Skin of body (tissue), 3 donors: ENCODE measurements at places on chromosomes 1 and 21.

- DNase-seq = no peak
Observed at GRCh38 chr1:98387701-98388100, 273.8 kb upstream of the SNX7 start.

DNA sequence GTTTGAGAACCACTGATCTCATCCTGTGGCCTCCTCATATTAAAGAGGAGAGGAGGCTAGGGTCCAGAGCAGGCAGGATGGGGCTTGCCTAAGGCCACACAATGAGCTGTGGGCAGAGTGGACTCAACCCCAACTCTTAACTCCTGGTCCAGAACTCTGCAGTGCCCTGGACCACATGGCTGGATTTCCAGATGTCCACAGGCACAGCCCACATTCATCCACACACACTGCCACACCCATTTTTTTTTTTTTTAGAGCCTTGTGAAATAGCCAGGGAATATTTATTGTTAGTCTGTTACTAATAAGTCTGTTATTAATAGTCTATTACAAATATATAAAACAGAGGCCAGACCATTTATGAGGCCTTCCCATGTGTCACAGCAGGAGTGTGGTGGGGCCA is 192.2 kb downstream of the TRABD2B start:
- no peak for DNase-seq

DNA sequence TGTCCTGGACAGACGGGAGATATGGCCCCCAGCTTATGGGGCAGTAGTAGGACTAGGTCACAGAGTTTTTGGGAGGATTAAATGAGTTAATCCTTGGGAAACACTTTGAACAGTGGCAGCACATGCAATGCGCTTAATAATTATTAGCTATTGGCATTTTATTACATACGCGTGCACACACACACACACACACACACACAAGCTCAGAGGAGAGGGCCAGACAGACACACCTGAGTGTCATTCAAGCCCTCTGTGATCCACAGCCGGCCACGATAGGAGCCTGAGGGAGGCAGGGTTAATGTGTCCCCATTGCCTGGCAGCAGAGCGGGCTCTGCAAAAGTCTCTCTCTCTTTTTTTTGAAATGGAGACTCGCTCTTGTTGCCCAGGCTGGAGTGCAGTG is 37.9 kb downstream of the EPHA2 start:
- no peak for DNase-seq

DNA sequence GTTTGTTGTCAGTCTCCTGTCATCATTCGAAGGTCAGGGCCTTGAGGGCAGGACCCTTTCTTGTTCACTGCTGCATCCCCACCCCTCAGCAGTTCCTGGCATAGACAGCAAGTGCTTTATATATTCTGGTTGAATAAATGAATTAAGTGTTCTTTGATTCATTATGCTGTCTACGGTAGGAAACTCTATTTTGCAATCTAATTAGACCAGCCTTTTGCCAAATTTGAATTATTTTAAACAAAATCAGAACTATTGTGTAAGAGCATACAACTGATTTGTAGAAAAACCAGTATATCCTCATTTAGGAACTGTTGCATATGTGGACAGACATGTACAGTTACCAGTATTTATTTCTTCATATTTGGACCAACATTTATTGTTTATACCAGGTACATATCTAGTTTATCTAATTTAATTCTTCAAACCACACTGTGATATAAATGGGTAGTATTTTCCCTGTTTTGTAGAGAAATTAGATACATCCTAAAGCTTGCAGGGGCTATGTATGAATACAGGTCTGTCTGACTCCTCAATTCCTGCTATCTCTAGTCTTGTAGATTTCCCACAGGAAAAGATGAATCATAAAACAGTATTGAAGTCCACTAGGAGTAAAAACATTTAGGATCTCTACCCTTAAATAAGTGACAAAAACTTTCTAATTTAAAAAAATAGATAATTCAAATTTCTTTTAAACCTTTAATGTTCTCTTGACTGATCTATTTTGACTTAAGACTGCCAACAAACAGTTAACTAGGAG is 10.4 kb downstream of the MGST3 start:
- no peak for DNase-seq

- DNase-seq = no peak
Observed at GRCh38 chr1:8704866-8705506, 112.5 kb downstream of the RERE start.

DNA sequence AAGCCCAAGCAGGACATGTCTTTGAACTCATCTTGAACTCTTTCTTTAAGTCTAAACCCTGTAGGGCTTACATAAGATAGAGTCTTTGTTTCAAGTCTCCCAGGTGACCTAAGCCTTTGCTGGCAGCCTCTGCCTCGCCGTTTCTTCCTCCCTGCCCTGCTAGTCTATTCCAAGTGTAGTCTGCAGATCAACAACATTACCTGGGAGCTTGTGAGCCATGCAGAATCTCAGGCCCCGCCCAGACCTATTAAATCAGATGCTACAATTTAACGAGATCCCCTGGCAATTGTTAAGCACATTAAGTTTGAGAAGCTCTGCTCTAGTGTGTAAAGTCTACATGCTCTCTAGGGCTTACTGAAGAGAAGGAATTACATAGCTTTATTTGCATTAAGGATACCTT is 271.6 kb downstream of the PBX1 start:
- DNase-seq = no peak

DNA sequence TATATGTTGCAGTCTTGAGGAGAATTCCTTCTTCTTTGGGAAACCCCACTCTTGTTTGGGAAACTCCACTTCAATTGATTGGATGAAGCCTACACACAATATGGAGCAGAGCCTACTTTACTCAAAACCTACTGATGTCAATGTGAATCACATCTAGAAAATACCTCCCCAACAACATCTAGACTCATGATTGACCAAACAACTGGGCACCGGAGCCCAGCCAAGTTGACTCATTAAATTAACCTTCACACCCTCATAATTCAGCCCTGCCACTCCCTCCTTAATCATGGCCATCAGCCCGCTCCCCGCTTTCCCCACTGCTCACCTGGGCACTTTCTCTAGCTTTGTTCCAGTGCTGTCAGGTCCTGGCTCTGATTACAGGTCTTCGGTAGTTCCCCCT is 208.1 kb upstream of the MAP1LC3C start:
- DNase-seq = no peak

DNA sequence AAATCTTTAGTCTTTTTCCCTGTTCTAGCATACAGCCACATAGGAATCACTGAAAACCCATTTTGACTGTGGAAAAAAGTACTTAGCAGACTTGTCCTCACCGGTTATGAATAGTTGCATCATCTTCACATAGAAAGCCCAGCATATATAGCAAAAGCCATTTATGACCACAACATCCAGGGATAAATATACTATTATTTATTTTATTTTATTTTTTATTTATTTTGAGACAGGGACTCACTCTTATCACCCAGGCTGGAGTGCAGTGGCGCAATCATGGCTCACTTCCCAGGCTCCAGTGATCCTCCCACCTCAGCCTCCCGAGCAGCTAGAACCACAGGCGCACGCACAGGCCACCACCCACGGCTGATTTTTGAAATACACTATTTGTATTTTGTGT is 175.3 kb downstream of the GALNT2 start:
- no peak for DNase-seq
